M059J (cell line): ENCODE measurements at places on chromosomes 3 and 15. TPM values are rescaled to one million over a fixed set of nuclear protein-coding genes. Genes with fewer than 3 reads are reported as not detected.

Gene EFCAB12
- not detected in 2 replicates for total RNA-seq

- no peak for DNase-seq
Observed at GRCh38 chr15:52787123-52787503, 3.0 kb downstream of the ONECUT1 start.

DNA sequence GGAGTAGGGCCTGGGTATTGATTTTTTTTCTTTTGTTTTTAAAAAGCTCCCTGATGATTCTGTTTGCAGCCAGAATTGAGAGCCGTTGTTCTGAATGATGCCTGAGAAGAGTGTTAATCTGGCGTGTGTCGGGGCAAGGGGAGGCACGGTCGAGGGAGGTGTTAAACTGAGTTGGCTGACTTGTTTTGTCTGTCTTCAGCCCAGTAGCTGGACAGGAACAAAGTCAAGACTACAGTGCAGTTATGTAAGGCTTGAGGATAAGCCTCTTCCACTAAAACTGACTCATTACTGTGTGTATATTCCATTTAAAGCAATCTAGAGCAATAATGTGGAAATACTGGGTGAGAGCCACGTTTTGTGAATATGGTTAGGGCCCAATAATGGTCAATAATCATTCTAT, 119.0 kb upstream of the DLG1 start:
- no peak for DNase-seq

Gene ASB14
- total RNA-seq = not detected in 2 replicates
